ENCODE measurements at places on chromosomes 3 and 15. TPM values are rescaled to one million over a fixed set of nuclear protein-coding genes. Genes with fewer than 3 reads are reported as not detected.
A peak's percentile ranks its signal among the peaks of the same experiment; 100 is the strongest.

- DNase-seq: no peak
Measured at GRCh38 chr3:129442486-129442885, 2.5 kb downstream of the IFT122 start.

- DNase-seq: no peak
Measured at GRCh38 chr3:81983382-81983781, 221.9 kb upstream of the GBE1 start.

GOLGA6L7 gene
- total RNA-seq: not detected

IGSF11 gene
- total RNA-seq: 1.7 TPM

DNA sequence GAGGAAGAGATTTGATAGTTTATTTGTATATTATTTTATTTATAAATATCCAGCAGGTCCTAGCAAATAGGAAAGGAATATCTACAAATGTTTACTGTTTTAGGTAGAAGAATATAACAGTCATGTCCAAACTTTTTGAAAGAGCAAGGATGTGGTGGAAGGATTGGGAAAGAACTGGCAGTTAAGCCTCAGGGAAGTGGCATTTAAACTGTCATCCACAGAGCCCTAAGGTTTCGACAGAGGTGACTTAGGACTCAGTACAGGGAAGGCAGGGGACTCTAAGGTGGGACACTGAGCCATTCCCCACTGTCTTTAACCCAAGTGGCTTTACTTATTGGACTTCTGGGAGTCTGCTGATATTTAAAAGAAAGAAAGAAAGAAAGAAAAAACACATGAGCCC is 11.8 kb upstream of the TMEM87A start:
- DNase-seq: no peak

DNA sequence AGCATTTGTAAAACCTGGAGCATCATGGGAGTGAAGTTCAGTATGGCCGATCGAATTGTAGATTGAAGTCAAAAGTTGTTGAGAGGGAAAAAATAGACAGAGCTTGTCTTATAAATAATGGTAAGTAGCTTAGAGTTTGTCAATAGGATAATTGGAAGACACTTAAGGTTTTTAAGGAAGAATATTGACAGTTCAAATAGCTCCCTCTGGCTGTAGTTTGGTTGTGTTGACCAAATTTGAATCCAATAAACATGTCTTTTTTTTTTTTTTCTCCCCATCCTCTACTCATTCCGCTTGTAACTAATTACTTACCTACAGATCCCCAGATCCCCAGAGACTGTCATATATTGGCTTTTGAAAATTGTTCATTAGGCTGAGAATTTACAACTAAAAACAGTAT is 677.0 kb downstream of the AGBL1 start:
- DNase-seq: no peak

GRCh38 chr3:61683549-61684236 is 122.3 kb downstream of the PTPRG start:
- DNase-seq: no peak

DPPA2 gene
- 15.0 TPM for total RNA-seq

GRCh38 chr15:48447058-48447457 is 115.8 kb downstream of the DUT start:
- no peak for DNase-seq

CAMK2N2 gene
- total RNA-seq: 13.1 TPM

DNA sequence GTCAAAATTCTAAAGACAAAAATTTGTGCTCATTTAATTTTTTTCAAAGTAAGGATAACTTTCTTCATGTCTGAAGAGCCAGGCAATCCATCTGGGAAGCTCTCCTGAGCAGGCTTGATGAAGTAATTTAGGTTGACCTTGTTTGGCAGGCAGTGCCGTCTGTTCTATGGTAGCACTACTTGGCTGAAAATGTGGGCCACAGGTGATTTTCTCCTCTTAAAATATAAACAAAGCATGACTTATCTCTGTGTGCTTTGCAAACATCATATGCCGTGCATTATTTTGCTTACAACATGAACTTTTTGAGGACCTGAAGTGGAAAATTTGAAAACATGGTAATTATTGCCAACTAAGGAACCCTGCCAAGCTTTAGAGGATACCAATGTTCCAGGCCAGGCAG is 143.2 kb downstream of the RAP2B start:
- DNase-seq: no peak

- no peak for DNase-seq
Measured at GRCh38 chr3:117927825-117928224, 1106.8 kb downstream of the IGSF11 start.

GRCh38 chr3:72177075-72178050 is 392.4 kb upstream of the PROK2 start:
- DNase-seq: no peak

DNA sequence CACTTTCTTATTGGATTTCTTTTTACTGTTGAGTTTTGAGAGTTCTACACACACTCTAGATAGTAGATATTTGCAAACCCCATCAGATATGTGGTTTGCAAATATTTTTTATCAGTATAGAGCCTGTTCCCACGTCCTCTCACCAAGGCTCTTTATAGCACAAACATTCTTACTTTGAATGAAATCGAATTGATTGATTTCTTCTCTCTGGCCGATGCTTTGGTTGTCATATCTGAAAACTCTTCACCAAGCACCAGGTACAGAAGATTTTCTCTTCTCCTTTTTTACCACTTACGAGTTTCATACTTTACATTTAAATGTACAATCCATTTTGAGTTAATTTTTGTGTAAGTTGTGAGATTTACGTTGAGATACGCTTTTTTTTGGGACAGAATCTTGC is 163.4 kb downstream of the PTPRG start:
- no peak for DNase-seq

DNA sequence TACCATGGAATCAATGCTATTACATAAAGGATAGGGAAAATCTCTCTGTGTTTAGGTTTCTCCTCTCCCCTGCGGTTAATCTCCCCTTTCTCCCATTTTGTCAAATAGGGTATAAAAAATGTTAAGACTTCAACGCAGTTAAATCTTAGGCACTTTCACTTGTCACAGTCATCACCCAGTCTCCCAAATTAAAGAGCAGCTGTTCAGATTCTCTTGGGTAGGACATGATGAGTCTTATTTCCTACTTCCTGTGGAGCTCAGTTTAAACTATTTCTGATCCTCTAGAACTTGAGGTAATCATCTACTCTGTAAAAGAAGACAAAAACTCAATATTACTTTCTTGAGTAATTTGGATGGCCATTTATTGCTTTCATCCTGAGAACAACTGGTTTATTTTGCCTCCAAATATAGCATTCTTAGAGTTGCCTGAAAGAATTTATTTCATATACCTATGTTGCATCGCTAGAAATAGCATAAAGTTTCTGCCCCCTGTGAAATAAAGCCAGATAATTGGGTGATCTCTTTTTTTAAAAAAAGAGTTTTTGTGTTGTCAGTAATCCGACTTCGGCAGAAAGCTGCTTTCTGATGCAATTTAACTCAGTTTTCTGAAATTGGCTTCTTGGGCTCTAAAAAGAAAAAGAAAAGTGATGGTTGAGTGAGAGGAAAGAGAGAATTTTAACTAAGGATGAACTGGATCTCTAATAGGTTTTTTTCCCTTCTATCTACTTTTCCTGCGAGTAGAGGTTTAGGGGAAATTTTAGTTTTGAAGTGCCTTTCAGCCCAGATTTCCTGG is 20.7 kb downstream of the RAP2B start:
- DNase-seq: no peak

GRCh38 chr15:73150831-73151230 is 98.6 kb downstream of the NEO1 start:
- DNase-seq: no peak

KIF9 gene
- 4.4 TPM for total RNA-seq

ATP13A4 gene
- total RNA-seq: 0.20 TPM

- no peak for DNase-seq
Measured at GRCh38 chr3:52326976-52327375, 10.9 kb downstream of the DNAH1 start.

DNA sequence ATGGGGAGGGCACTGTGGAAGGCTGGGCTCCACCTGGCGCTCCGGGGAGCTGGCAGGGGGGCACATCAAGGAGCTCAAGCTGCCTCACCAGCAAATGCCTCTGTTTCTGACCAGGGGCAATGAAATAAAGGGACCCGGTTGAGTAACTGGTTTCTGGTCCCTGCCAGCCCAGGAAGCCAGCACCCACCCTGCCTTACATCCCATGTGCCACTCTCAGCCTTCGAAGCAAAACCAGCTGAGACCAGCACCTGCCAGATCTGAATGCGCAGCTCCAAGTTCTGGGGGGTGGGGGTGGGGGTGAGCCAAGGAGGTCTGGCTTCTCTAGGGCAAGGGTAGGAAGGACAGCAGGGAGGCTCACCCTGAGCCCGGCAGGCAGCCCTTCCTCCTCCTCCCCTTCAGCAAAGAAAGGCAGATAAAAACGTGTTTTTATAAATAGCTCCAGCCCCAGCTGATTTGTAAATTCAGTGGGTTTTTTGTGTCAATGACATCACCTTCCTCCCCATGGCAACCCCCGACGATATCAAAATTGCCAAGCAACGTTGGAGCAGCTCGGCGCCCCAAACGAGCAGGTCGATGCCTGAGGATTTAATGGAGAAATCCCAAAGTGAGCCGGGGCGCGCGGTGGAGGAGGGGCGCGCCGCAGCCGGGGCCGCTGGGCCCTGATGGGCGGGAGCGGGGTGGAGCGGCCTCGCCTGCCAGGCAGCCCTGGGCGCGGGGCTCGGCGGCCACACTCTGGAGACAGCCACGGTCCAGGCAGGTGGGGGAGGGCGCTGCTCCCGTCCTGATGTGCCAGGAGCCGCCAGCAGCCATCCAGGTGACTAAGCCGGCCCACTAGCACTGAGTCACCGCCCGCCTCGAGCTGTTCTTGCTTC is at the start of gene PAK6:
PAK6 (plus strand) TSS at position 532 of the 872 bp plus-strand sequence. CDS start 25,723 bp downstream, outside the sequence.
- peak; percentile 82 for DNase-seq

DNA sequence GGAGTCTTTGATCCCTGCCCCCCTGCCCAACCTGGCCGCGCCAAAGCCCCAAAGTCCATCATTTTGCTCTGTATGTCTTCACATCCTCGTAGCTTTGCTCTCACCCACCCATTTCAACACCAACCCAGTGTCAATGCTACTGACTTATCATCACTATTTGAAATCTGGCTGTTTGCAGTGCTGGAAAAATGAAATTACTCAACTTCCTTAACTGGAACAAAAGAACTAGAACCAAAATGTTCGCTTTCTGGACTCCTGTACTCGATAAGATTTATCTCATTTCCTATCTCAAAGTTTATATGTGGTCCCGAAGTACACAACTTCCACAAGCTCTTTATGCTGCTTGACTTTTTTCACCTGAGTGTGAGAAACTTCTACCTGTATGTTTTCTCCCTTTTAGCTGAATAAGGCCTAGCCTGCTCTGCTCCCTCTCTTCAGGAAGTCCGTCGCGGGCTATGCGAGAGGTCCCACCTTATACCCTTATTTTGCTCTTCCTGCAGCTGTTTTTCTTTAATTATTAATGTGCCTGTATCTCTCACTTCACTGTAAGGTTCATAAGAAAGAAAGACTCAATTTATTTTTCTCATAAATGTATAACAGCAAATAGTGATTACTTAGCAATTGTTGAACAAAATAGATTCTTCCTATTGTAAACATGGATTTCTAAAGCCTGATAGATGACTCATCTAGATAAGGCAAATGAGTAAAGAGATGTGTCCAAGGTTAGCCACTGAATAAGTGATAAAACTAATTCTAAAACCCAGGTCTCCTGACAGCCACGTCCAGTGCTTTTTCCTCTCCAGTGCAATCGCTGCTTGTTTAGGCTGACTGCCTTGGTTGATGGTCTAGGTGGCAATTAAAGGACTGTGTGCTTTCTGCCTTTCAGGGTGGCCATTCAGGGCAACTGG is 464.1 kb upstream of the TPRG1 start:
- DNase-seq: no peak

DNA sequence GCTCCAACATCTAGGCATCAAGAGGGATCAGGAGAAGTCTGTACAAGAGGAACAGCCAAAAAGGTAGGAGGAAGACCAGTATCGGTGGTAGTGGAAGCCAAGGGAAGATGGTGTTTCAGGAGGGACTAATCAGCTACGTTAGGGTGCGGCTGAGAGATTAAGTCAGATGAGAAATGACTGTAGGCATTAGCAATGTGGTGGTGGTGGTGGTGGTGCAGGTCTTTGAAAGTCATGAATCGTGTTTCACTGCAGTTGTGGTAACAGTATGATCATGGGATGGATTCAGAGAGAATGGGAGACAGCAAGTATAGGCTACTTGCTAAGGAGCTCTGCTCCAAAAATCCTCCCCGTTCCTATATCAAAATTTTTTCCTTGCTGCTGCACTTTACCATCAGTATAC is 35.5 kb downstream of the ASTE1 start:
- DNase-seq: no peak

GRCh38 chr3:101172516-101172915 is 147.9 kb downstream of the IMPG2 start:
- no peak for DNase-seq

PAQR5 gene
- 11.5 TPM for total RNA-seq

- DNase-seq: no peak
Measured at GRCh38 chr3:39907981-39908380, 98.6 kb downstream of the MYRIP start.

GRCh38 chr3:196813903-196814302 is 53.8 kb upstream of the SENP5 start:
- DNase-seq: no peak

- no peak for DNase-seq
Measured at GRCh38 chr15:98764291-98764690, 116.0 kb downstream of the IGF1R start.

DNA sequence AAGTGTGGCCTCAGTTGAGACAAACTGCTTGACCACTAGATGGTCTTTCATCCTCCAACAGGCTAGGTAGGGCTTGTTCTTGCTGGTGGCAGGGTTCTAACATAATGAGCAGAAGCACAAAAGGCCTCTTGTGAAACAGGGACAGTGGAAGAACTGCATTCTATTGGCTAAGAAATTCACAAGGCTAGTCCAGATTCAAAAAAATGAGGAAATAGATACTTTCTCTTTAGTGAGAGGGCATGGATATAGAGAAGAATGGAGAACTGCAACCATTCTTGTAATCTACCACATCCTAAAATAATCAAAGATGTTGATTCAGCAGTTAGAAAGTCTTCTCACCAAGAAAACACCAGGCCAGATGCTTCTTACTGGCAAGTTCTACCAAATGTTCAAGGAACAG is 143.7 kb upstream of the LRIG1 start:
- DNase-seq: no peak

DNA sequence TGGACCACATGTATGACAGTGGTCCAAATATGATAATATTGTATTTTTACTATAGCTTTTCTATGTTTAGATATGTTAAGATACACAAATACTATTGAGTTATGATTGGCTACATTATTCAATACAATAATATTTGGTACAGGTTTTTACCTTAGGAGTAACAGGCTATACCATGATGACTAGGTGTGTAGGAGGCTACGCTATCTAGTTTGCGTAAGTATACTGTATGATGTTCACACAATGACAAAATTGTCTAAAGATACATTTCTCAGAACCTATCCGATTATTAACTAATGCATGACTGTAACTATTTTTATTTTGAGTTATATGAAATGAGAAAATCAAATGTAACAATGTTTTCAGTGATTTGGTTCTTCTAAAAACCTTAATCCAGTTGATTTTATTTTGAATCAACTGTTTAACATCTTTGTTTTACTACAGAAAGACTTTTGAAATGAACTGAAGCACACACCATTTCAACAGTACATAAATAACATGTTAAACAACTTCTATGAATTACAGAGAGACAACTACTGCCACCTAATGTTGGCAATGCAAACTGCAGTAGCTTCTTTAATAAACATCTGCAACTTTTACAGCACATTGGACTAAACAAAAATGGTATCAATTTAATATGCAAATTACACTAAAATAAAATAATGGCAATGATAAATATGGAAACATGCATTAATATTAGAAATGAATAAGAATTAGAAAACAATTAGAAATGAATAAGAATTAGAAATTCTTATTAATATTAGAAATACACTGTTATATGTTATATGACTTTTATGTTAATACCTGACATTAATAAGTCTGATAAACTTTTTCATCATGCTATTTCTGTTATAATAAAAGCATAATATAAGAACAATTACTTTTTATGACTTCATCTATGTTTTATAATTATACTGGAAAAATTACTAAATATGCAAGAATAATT is 255.7 kb downstream of the MBNL1 start:
- no peak for DNase-seq

VEPH1 gene
- 9.2 TPM for total RNA-seq
